ENCODE measurements at places on chromosomes 6 and 20.

DNA sequence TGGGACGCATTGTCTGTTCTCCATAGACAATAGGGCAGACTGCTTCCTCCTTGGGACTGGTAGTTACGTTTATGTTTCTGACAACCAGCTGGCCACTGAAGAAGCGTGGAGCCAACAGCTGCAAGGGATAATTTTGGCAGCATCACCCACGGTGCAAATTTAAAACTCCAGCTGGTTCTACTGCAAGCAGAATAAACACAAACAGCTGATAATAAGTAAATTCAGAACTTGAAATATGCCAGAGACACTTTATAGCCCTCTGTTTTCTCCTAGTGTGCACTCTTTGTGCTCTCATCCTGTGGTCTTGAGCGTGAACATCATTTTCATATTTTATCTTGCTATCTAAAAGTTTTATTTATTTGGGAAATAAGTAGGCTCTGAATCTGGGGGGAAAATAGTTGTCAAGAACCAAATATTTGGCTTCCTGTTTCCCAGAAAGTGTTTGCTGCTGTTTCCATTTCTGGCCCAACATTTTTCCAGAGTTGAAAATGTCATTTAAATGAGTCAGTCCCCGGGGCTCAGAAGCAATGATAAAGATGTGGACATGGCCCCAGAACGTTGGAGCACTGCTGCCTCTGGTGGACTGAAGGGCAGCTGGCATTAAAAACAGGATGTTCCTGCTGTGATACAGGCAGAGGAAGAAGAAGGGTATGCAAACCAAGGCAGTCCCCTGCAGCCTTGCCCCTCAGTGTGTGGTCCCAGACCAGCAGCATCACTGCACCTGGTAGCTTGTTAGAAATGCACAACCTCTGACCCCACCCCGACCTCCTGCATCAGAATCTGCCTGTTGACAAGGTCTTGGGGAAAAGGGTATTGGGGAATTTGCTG is 12.5 kb upstream of the THBD start:
- peak; percentile 67 for DNase-seq

GRCh38 chr20:60097285-60097684 is 139.1 kb downstream of the CDH26 start:
- DNase-seq, result no peak

DNA sequence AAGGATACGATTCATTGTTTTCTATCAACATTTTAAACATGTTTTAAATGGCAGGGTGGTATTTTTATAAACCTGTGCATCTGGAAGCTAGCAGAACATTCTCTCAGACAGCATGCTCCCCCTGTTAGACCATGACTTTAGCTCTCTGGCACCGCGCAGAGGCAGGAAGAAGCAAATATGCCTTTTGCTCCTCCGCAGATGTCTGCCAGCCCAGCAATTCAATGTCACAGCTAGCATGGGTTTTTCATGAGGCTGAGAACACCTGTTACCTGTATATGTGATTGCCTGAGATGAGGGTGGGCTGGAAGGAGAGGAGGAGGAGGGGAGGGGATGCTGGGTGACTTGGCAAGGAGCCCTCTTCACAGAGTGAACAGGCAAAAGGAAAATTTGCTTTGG is 6.7 kb downstream of the MTCH1 start:
- DNase-seq, result no peak

DNA sequence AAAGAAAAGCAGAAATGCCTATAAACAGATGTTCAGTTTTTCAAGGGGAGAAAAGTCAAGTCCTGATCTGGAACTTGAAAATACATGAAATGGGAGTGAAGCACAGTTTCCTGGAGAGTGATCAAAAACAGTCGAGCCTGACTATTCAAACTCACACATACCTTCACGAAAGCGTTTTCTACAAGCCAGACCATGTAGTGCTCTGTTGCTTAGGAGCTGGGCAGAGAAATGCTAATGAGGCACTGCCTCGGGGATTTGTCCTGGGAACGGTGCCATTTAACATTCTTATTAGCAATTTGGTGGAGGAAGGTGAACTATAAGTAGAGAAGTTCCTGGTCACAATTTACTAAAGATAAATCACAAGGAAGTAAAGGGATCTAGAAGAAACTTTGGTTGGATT is 5.9 kb downstream of the NHSL1 start:
- peak; percentile 35 for DNase-seq

- peak; percentile 15 for DNase-seq
These were observed 110.0 kb upstream of the SLC22A23 start for GRCh38 chr6:3566812-3567211.

- no peak for DNase-seq
These were observed 37.8 kb upstream of the PRDM1 start for GRCh38 chr6:106048336-106048735.

- no peak for DNase-seq
These were observed 24.7 kb upstream of the MRGBP start for GRCh38 chr20:62771396-62772102.

- peak; percentile 39 for DNase-seq
These were observed 77.3 kb downstream of the SLC22A23 start for GRCh38 chr6:3379482-3380060.

DNA sequence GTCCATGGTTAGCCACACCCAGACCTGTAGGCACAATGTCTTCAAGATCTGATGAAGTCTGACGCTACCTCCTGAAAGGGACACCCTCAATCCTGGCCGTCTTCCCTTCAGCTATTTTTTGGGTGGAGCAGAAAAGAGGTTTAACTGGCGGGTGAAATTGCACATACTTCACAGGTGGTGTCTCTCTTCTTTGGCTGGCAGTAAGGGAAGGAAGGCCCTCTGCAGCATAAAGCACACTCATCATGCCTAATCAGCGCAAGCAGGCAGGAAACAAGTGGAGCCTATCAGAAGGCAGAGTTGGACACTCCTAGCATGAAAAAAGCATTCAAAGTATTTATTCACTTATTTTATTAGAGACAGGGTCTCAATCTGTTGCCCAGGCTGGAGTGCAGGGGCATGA is 32.9 kb downstream of the PNLDC1 start:
- no peak for DNase-seq

DNA sequence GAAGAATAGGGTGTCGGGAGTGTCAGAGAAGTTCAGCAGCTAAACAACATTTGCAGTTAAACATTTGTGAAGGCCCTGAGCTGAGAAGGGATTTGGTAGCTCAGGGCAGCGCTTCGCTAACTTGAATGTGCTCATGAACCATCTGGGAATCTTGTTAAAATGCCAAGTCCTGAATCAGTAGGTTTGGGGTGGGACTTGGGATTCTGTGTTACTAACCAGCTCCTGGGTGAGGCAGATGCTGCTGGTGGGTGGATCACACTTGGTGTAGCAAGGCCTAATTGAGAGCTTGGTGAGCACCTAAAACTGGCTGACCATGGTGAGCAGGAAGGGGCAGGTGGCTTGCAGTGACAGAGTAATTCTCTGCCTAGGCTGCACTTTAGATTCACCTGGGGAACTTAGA is 5.9 kb downstream of the PTPRA start:
- DNase-seq, result peak; percentile 15

- DNase-seq, result no peak
These were observed 504.5 kb downstream of the HDGFL1 start for GRCh38 chr6:23073821-23074220.

DNA sequence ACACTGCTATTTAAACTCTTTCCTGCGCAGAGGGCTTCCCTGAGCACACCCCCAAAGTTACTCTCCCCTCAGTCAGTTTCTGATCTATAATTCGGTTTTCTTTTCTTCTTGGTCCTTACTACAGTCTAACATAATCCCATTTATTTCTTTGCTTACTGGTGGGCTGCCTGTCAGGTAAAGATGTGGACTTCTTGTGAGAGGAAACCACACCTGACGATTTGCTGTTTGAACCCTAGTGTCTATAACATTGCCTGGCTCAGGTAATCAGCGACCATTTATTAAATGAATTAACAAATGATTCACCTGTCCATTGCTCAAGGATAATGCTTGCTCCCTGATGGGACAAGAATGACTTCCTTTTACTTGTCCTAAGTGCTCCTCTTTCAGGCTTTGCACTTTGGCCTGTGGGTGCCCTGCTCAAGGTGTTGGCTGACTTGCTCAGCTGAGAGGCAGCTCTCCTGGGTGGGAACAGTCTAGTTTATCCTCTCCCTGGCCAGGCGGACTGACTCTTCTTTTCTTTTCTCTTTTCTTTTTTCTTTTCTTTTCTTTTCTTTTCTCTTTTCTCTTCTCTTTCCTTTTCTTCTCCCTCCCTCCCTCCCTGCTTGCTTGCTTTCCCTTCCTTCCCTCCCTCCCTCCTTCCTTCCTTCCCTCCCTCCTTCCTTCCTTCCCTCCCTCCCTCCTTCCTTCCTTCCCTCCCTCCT is 233.1 kb downstream of the BCAS1 start:
- no peak for DNase-seq

DNA sequence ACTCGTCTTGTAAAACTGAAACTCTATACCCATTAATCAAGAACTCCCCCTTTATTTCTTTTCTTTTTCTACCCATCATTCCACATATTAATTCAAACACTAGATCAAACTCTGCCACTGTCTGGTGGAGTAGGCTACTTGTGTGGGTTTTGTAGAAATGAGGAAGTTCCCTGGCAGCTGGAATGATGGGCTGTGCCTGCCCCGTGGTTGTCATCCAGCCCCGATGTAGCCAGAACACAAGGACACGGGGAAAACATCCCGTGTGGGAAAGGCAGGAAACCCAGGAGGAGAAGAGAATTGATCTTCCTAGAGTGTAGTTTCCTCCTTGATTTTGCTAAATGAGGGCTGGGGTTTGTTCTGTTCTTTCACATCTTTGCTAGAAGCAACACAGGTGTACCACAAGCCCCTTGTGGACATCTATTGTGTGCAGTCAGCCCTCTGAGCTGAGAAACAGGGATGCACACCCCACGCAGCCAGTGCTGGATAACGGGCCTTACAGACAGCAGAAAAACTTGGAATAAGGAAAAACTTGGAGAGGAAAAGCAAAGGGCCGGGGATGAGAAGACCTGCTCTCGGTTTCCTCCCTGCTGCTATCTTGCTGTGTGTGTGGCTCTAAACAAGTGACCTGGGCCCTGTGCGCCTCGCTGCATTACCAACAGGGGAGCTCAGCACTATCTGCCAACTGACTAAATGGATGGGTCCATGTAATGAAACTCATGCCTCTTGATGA is 88.0 kb downstream of the SCML4 start:
- no peak for DNase-seq

DNA sequence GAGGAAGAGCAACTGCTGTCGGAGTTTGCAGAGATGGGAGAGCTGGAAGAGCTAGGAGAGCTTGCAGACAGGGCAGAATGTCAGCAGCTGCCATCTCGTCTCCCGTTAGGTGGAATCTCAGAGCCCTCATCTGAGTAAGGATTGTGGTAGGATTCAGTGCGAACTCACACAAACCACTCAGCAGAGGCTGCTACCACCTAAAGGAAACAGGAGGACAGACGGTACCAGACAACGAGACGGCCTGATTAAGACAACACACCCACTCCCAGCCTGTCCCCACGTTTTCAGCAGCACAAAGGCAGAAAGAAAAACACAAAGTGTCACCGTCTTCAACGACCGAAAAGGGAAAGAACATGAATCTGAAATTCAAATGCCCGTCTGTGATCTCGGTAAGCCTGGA is 4.1 kb downstream of the LEMD2 start:
- DNase-seq, result no peak

- DNase-seq, result no peak
These were observed 7.7 kb upstream of the SMIM13 start for GRCh38 chr6:11085758-11086435.

GRCh38 chr6:123007885-123008284 is 11.8 kb downstream of the CLVS2 start:
- DNase-seq, result no peak

DNA sequence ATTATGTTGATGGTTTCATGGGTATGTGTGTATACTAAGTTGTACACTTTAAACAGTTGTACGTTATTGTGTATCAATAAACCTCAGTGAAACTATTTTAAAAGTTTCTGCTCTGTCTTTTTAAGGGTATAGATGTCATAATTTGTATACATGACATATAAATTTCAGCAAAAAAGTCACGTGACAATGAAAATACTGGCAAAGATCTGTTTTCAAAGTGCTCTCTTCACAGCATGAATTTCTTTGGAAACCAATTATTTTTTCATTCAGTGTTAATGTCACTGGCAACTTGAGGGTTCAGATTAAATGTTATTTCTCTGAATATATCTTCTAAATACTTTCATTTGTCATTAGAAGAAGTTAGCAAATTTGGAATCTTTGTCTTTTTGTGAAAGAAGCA is 91.7 kb upstream of the C6orf118 start:
- DNase-seq, result no peak

GRCh38 chr6:39765508-39766065 is 26.6 kb upstream of the DAAM2 start:
- no peak for DNase-seq

DNA sequence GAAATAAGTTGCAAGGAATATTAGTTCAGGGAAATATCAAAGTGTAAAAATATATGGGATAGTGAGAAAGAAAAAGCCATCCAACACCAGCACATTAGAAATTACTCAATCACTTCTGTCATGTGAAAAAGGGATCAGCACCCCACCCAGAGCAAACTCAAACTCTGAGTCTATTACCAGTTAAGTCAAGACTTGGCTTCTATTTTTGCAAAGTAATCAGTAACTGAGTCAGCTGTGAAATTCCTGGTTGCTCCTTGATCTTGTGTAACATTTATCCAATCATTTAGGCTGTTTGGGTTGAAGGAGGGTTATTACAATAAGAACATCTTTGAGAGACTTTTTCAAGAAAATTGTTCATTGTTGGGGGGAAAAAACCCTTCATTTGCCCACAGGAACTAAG is 51.2 kb downstream of the SLC22A23 start:
- DNase-seq, result no peak

DNA sequence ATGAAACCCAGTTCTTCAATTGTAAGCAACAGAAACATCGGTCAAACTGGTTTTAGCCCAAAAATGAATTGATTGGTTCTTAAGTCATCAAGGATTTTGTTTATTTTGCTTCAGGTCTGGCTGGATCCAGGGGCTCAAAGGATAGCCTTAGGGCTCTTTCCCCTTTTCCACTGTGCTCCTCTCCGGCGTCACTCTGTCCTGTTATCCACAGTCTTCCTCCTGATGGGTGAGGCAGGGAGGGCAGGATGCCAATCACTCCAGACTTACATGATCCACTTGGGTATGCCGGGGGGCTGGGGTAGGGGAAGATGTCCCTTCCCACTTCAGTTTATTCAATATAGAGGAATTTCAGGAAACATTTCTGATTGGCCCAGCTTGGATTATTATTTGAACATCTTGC is 40.0 kb downstream of the PLAGL2 start:
- no peak for DNase-seq
